ENCODE measurements at places on chromosomes 16 and 17.
A peak's percentile ranks its signal among the peaks of the same experiment; 100 is the strongest.

DNA sequence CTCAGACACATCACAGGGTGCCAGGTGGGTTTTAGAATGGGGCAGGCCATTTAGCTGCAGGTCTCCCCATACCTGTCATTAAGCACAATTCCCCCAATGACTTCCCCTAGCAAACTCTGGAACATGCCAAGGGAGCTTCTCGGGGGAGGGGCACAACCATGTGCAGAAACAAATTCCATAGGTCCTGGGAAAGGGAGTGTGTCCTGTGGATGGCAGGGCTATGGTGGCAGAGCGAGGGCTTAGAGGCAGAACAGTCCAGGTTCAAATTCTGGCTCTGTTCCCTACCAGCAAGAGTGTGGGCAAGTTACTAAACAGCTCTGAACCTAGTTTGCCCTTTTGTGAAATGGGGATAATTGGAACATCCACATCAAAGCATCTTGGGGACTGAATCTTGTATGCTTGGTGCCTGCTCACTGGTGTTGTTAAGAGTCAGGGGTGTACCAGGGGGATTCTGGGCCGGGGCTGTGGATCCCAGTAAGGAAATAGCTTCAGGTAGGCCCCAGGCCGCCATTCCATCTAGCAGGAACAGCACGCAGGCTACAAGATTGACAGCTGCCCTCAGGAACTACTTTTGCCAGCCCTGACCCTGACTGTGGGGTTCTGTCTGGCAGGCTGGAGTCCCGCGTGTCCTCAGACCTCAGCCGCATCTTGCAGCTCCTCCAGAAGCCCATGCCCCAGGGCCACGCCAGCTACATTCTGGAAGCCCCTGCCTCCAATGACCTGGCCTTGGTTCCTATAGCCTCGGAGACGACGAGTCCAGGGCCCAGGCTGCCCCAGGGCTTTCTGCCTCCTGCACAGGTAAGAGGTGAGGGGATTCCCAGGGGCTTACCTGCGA lies 5.6 kb upstream of the DCAF7 start:
- peak; percentile 42 for DNase-seq

DNA sequence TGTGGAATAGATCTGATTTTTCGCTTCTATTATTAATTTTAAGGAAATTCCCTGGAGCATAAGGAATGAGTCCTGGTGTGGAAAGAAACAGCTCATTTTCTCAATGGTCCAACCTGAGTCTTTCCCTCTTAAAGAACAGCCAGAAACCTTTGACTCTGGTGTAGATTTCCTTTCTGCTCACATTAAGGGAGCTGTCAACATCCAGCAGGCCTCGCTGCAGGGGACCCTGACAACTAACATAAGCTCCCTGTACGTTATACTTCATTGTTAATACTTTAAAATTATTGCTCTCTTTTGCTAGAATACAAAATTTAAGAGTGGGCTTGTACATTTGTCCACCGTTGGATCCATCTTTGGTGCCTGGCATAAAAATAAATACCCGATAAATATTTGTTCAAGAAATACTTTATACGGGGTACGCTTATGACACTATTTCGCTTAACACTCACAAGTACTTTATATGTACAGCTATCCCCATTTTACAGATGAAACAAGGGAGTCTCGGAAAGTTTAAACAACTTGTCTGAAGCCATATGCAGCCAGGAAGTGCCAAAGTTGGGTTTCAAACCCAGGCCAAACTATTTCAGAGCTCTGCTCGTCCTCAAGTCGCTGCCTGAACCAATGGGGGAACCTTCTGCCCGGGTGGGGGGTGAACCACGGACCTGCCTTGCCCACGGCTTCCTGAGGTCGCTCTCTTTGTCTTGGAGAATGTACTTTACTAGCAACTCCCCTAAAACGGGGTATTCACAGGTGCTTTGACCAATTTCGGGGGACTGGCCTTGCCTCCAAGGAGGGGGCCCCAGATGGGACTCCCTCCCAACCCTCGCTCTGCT lies 611 bp downstream of the SMARCE1 start:
- DNase-seq: peak; percentile 70

- DNase-seq: no peak
Observed at GRCh38 chr16:55225972-55226542, 97.9 kb upstream of the IRX6 start.

GRCh38 chr16:3188675-3188924 lies 596 bp downstream of the OR1F1 start:
- no peak for DNase-seq

DNA sequence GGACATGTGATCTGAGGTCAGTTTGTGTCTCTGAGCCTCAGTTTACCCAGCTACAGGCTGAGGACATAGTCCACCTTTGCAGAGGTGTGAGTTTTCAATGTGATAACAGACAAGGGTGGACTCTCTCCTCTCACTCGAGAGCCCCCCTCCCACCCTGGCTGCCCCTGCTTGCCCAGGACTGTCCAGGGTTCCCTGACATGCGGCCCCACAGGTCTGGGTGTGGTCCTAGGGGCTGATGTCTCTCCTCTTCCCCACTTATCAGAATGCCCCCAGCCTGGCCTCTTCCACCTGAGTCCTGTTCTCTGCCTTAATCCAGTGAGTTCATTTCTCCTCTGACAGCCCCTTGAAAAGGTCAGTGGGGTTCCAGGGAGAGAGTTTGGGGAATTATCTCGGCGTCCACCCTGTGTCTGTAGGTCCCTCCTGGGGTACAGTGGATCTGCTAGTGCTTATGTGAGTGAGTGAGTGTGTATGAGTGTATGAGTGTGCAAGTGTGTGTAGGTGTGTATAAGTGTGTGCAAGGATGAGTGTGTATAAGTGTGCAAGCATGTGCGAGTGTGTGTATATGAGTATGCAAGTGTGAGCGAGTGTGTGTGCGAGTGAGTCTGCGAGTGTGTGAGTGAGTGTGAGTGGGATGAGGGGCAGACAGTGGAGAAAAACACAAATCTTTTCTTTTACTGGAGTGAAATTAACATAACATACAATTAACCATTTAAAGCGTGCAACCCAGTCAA lies 175.0 kb downstream of the IRF8 start:
- no peak for DNase-seq

GRCh38 chr16:715477-716199 lies 720 bp downstream of the METRN start:
- DNase-seq: no peak

GRCh38 chr17:82752371-82753200 lies 721 bp downstream of the TBCD start:
- no peak for DNase-seq

- no peak for DNase-seq
Observed at GRCh38 chr16:75011634-75012307, 12.9 kb downstream of the ZNRF1 start.

DNA sequence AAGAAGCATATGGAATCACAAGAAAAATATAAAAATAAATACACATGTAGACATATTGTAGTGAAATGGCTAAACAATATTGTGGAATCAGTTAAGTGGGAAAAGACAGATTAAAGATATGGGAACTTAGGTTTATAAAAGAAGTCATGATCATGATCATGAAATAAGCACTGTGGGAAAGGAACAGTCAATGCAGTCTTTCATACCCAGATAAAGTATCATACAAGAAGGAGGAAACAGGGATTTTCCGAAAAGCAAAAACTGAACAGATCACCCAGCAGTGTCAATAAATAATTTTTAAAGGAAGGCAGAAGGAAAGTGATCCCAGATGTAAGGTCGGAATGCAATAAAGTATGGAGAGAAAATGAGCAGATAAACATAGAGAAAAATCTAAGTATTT lies 71.6 kb downstream of the NETO2 start:
- no peak for DNase-seq

GRCh38 chr17:12402963-12403622 lies 262.6 kb upstream of the MYOCD start:
- DNase-seq: no peak

DNA sequence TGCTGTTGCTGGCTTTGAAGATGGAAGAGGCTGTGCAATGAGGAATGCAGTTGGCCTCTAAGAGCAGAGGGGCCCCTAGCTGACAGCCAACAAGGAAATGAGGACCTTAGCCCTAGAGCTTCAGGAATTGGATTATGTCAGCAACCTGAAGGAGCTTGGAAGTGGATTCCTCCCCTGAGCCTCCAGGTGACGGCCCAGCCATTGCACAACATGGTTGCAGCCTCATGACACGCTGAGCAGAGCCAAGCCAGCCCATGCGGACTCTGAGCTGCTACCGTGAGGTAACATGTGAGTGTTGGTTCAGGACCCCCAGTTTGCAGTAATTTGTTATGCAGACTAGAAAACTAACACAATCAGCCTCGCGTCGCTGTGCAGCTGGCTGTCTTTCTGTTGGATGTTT lies 20.2 kb downstream of the CCDC42 start:
- DNase-seq: peak; percentile 52

GRCh38 chr17:37233036-37233435 lies 142.7 kb upstream of the C17orf78 start:
- DNase-seq: no peak

DNA sequence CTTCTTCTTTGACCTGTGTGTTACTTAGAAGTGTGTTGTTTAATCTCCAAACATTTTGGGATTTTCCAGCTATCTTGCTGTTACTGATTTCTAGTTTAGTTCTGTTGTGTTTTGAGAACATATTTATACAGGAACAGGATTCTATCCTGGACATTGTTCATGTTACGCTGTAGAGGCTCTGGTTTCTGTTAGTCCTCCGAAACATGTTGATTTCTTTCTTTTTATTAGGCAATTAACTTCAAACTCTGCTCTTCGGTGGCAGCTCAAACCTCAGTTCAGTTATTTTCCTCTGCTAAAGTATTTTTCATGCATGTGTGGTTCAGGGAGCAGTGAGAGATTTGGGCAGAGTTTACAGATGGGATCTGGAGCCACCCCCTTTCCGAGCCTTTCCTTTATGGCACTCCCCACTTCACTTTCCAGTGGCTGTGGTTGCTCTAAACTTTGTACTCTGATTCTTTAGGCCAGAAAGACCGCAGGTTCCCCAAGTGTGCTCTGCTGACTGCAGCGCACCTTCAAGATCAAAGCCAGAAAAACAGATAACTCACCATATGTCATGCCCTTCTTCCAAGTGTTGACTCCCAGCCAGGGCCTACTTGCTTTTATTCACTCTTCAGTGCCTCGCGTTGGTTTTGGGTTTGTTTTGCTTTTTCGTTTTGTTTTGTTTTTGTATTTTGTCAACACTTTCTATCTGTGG lies 77.6 kb upstream of the KSR1 start:
- no peak for DNase-seq

DNA sequence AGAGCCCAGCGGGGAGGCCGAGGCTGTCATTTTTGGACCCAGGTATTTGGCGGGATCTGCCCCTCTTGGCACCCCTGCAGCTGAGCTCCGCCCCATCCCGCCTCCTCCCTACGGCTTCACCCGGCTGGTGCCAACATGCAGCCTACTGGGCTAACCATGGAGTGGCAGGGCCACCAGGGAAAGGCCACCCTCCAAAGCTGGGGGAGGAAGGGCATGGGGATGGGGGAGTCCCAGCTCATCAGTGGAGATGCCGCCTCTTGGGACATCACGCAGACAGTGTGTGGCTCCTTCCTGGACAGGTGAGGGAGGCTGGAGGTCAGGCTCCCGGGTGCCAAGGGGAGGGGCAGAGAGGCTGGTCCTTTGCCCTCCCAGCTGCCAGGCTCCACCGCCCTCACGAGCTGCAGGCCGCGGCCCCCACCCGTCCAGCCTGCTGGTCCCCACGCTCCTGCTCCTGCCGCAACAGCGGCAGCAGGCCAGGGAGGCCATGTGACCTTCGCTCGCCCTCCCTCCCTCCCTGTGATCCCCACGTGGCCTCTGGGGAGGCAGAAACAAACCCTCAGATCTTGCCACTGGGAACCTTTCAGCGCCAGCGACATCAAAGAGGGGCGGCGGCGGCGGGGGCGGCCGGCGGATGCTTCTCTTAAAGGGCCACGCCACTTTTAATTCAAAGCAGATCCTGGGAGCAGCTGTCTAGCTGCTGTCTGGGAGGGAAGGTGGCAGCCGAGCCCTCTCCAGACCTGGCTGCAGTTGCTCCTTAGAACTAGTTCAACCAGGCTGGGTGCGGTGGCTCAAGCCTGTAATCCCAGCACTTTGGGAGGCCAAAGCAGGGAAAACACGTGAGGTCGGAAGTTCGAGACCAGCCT lies 6.8 kb upstream of the NOTUM start:
- DNase-seq: peak; percentile 97

DNA sequence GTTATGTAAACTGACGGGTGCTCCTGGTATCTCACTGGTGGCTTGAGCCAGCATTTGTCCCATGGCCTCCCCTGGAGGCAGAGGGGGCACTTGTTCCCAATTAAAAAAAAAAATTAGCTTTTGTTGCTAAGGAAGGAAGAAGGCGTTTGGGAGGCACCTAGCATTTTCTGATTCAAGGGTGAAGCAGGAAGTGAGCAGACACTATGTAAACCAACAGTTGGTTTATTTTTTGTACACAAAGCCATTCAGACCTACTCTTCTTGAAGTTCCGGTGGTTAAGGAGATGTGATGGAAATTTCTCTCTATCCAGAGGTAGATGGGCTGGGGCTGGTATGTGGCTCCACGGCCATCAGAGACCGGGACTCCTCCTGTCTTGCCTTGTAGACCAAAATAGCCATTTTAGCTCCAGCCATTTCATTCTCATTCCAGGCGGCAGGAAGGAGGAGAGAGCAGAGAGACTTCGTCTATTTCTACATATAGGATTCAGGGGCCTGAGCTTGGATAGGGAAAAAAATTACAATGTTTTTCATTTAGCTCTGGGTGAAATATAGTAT lies 103.0 kb downstream of the SNX29 start:
- no peak for DNase-seq

- DNase-seq: no peak
Observed at GRCh38 chr17:73639322-73639721, 4.9 kb downstream of the SDK2 start.

DNA sequence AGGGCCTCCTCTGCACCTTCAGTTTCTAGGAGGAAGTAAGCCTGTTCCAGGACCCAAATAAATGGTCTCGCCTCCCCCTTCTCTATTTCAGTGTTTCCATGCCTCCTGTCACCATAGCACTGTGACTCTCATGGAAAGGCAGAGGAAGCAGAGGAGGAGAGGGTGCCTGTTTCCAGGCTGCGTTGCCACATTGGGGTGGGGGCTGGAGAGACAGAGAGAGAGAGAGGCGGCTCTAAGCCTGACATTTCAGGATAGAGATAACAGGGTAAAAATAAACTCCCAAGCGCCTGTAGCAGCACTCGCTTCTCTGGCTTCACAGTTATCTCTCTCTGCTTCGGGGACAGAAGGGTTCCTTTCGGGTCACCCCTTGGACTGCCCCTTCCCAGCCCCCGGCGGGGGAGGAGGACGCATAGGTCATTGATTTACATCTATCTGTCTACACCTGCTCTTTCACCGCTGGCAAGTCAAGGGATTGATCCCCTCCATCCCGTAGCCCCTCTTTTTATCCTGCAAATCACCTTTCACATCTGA lies 71.2 kb upstream of the MRTFB start:
- no peak for DNase-seq

GRCh38 chr17:4657678-4658077 lies 16.2 kb upstream of the ALOX15 start:
- no peak for DNase-seq

All from ELF-1 (cell line).